IPS DF 6.9 (cell line): ENCODE measurements at places on chromosomes 2 and 18.

- no peak for DNase-seq
These were observed 86.6 kb downstream of the MYCN start for GRCh38 chr2:16026816-16027501.

DNA sequence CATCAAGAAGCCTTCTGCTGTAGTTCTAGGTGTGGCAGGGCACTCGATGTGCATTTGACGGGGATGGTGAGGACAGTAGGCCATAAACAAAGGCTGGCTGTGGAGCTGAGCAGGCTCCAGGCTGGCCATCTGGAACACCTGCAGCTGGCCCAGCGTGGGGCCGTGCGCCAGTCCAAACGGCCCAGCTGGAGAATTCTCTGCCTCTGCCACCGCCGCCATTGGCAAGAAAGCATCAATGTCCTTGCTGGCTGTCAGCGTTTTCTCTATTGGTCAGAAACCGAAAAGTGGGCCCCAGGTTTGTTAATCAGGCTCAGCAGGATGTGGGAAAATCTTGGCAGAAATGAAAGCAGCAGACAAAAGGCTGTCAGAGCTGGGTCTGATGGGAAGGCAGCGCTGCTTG is 24.0 kb upstream of the CTIF start:
- DNase-seq = no peak

DNA sequence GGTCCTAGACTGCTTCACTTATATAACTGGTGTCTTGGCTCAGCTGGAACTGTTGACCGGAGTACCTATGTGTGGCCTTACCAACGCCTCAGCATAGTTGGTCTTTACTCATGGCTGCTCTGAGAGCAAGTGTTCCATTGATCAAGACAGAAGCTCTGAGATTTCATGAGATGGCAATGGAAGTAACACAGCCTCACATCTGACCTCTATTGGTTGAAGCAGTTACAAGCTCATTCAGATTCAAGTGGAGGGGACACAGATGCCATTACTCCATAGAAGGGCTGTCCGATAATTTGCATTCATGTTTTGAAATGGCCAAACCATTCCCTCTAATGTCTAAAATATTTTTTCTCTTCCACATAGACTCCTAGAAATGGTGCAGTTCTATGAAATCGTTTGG is 46.4 kb upstream of the STK39 start:
- no peak for DNase-seq

DNA sequence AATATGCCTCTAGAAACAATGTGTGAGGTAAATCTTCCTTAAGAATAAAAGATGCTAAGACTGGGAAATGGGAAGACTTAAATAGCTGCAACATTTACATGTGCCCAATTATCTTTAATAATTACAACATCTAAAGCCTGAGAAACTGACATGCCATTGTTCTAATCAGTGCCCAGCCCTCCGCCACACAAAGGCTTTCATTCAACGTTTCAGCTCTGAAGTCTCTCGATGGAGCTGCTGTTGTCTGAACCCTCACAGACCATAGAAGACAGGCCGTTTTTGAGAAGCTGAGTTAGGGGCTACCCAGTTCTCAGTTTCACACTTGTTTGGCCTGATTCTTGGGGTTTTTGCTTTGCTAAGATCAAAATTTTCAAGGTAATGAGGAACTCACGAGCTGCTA is 315.4 kb upstream of the CHST9 start:
- no peak for DNase-seq

- no peak for DNase-seq
These were observed 786.9 kb downstream of the EPHA4 start for GRCh38 chr2:220785178-220785577.

GRCh38 chr2:223576873-223577272 is 25.3 kb downstream of the SCG2 start:
- no peak for DNase-seq

GRCh38 chr2:23655934-23656596 is 270.9 kb downstream of the ATAD2B start:
- no peak for DNase-seq
